Heart right ventricle (tissue), 16 donors: ENCODE measurements at places on chromosomes 11 and 22.

- DNase-seq: no peak
These were observed 92.3 kb downstream of the GAB2 start for GRCh38 chr11:78325274-78325781.

DNA sequence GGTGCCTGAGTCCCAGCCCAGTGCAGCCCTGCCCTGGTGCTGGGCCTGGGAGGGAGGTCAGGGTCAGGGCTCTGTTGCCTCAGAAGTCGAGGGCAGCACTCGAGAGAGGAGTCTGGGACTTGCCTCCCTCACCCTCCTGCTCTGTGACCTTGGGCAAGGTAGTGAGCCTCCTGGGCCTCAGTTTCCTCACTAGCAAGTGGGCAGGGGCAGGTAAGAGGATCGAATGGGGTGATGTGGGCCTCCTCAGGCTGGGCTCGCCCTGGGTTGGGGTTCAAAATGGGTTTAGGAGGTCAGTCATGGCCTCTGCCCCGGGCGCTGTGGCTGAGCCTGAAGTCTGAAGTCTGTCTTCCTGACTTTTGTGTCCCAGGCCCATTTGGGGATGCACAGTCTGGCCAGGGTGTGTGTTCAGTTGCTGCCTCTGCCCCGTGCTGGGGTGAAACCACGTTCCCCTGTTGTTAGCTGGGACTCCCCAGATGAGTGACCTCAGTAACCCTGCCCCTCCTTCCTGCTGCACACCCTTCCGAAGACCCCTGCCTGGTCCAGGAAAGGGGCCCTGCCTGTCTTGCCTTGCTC is 40.9 kb upstream of the CELSR1 start:
- no peak for DNase-seq

DNA sequence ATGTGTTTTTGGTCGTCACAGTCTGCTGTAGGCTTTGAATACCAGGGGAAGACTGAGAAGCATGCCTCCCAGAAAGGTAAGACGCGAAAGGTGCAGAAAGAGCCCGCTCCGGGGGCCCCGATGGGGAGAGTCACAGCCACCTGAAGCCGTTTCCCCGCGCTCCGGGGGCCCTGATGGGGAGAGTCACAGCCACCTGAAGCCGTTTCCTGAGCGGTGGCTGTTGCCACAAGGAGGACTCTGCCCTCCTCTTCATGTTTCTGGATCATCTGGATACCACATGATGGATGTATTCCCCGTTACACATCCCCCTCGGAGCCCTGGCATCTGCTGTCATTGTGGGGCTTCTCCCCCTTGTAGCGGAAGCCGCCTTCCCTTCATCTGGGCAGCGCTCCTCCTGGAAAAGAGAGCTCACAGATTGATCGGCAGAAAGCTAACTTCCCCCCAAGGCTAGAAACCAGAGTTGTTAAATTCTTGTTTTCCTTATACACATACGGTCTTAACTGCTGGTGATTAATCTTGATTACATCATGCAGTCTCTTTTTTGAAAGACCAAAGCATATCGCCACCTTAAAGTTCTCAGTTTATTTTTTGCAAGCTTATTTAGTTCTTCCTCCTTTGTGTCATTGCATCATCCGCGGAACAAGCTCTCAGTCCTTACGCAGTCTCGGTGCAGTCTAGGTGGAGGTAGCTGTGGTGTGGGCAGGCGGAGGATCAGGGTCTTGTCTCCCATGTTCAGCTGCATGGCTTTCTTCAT is 17.5 kb downstream of the CTTN start:
- DNase-seq: no peak

DNA sequence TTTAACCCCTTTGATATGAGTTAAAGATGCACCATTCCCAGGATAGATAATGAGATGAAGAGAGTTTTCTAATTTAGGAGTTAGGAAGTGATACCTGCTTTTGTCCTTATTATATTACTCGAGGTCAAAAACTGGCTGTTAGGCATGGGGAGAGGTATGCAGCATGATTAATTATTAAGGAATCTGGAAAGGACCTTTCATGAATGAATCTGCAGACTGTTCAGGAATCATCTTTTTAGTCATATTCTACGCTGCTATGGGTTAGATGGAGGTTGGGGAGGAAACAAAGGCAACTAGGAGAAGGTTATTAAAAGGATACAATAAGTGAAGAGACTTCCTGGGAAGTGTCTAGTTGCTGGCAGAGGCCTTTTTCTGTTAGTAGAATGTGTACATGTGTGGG is 492.4 kb upstream of the CCDC90B start:
- DNase-seq: no peak

DNA sequence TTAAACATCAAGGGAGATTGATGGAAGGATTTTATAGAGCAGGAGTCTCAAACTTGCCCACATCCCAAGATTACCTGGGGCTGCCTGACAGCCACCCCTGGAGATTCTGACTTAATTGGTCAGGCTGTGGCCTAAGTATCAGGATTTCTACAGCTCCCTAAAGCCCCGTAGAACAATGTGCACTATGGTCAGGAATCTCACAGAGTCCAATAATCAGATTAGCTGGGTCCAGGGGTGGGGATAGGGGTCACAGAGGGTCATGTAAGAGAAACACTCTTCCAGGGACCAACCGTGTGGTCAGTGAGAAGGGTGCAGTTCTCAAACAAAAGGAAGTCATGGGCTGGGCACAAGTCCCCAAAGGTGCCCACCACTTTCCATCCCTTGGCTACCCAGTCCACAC is 20.5 kb upstream of the FBLN1 start:
- no peak for DNase-seq
